ENCODE measurements at places on chromosomes 7 and 10.

DNA sequence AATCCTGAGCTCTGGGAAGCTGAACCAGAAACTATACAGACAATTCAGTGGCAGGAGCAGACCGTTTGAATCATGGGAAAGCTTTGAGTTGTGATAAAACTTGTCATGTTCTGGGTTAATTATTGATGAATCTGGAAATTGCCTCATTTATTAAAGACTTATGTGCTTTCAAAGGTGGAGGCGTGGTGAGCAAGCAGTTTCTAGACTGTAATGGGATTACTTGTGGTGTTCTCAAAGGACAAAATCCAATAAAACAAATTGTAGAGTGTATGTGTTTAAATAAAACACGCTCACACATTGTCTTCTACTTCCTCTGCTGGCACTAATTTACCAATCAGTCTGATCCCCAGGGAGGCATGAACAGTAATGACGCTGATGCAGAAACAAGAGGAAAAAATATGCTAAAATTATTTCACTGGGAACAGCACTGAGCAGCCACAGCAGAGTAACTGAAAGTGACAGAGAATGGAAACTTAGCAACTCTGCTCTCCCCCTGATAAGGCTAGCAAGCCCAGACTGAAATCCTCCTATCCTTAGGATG is 25.1 kb downstream of the PARD3 start:
- DNase-seq = no peak

DNA sequence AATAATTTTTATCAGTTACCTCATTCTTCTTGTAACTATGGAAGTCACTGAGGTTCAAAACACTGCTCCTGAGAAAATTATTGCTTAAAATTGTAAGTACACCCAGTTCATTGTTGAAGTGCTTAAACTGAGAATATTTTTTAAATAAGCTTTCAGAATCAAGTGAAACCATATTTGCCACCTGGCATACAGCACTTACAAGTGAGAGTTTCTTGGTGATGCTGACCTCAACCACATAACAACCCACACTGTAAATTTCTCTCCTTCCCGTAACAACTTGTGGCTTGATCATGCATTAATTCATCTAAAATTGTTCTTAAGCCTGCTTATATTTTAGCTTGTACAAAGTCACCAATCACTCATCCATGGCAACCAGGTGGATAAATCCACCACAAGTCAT is 34.0 kb downstream of the IMMP2L start:
- DNase-seq = no peak

GRCh38 chr10:126798649-126799048 is 106.6 kb upstream of the DOCK1 start:
- DNase-seq = no peak

GRCh38 chr10:123945325-123945920 is 53.8 kb upstream of the CPXM2 start:
- no peak for DNase-seq

- no peak for DNase-seq
Observed at GRCh38 chr10:75505840-75506506, 74.5 kb downstream of the LRMDA start.

DNA sequence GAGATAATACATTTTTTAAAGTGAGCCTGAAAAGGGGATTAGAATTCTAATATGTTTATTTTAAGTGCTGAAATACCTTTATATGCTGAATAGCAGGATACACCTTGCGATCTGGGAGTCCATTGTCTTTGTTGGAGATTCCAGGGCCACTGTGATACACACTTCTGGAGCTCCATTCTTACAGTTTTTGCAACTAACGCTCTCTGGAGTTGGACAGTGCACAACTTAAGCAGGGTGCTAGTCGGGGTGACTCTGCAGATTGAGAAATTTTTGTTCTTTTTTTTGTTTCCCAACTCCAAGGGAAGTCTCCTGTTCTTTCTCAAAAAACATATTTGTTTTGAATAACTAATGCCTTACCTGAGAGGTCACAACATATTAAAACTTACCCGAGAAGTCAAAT is 23.7 kb upstream of the POU6F2 start:
- no peak for DNase-seq
